NCI-H1417 treated with DMSO at 0.1 percent for 48 hours (cell line): ENCODE measurements at places on chromosomes 2 and 18.

GRCh38 chr2:37982147-37982582 is 57.1 kb downstream of the RMDN2 start:
- no peak for DNase-seq

DNA sequence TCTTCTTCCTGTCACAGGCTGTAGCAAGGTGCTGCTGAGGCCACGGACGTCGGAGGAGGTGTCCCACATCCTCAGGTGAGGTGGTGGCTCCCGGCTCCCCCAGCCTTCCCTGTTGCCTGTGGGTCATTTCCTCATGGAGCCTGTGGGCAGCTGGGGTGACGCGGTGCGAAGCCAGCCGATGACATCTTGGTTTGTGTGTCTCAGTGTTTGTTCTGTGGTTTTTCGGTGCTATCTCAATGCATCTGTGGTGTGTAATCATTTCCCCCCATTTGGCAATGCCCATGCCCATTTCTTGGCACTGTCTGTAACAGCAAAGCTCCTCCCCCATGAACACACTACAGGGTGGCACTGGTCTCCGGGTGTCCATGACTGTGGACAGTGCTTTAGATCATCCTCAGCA is 6.6 kb downstream of the D2HGDH start:
- no peak for DNase-seq

GRCh38 chr2:101400506-101401325 is 13.4 kb upstream of the CREG2 start:
- no peak for DNase-seq

DNA sequence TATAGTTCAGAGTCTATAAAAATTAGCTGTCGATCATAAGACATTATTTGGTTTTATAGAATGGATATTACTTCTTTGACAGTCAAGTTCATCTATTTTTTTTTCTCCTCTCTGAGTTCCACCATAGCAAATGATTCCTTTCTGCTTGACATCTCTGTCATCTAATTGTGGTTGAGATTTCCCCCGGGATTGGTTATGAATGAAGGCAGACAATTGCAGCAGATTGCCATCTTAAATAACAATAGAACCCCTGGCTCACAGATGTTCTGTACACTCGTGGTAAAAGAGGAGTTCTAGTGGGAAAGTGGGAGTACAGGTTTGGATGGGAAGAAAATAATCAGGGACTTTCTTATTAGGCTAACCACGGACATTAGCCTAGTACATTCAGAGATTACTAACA is 292.1 kb upstream of the NRXN1 start:
- DNase-seq, result no peak

DNA sequence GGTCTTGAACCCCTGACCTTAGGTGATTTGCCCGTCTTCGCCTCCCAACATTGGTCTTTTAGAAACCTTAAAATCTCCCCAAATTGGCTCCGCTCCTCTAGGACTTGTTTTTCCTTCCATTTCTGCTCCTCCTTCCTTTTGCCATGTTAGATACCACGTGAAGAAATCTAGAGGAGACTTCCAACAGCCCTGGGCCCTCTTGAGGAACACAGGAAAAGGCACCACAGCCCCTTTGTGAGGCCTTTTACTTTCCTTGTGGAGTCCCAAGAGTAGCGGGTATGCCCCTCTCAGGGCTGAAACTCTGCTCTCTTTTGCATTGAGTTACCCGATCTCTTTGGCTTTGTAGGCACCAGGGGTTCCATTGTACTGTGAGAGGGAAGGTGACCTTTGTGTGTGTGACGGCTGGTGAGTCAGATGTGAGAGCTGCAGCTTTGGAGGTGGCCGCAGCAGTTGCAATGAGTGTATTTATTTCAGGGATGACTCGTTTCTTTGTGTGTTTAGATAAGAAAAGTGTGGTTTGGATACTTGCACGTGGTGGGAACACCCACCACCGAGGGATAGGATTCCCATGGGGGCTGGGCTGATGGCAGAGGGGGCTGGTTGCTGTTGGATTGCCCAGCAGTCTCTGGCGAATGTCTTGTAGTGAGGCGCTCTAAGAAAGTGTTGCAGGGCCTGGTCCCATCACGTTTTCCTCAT is 218.4 kb upstream of the HS6ST1 start:
- DNase-seq, result no peak

- no peak for DNase-seq
These were observed 66.8 kb downstream of the GBX2 start for GRCh38 chr2:236101311-236101950.

GRCh38 chr2:161570424-161571050 is 53.7 kb upstream of the SLC4A10 start:
- DNase-seq, result no peak

GRCh38 chr2:173815772-173816171 is 149.4 kb downstream of the SP3 start:
- no peak for DNase-seq

DNA sequence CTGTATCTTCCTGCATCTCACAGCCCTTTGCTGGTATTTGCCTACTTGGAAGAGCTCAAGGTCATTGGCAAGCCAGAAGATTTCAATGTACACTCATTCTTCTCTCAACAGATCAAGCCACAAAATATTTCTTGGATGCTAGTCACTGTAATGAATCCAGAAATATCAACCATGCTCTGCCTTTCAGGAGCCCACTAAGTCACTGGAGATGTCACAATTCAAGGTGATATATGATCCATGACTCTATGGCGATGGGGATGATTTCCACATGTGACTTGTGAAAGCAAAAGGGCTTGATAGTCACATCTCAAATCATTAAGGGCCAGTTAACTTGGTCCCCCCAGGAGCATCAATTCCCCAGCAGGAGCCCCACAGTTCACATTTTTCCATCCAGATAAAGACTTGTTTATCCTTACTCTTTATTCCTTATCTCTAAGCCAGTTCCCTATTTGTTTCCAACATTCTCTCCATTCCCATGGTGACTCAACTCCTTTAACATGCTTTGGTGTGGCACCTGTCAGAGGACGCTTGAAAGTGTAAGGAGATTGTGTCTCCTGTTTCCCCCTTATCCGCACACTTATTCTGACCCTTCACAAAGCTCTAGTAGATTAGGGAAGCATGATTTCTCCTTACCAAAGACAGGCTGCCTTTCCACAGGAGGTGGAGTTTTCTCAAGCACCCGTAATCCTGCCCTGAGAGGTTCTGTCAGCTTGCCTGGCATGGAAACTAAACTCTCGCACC is 15.8 kb downstream of the PKDCC start:
- no peak for DNase-seq

- DNase-seq, result no peak
These were observed 31.4 kb downstream of the INO80C start for GRCh38 chr18:35466334-35466733.

DNA sequence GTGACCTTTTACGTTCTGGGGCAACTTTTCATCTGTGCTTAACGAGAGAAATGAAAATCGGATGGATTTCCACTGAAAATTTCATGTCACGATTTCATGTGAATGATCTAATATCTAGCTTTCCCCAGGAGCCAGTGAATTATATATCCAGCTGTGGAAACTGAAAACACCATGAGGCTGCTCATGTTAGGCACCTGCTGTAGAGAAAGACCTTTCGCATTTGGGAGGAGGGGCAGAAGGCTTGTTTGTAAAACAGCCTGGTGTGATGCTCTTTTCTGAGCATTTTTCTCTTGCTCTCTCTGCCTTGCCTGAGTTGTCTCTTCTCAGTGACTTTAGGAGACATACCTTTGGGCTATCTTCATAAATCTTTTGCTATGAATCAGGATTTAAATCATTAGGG is 84.6 kb upstream of the CYP1B1 start:
- no peak for DNase-seq

DNA sequence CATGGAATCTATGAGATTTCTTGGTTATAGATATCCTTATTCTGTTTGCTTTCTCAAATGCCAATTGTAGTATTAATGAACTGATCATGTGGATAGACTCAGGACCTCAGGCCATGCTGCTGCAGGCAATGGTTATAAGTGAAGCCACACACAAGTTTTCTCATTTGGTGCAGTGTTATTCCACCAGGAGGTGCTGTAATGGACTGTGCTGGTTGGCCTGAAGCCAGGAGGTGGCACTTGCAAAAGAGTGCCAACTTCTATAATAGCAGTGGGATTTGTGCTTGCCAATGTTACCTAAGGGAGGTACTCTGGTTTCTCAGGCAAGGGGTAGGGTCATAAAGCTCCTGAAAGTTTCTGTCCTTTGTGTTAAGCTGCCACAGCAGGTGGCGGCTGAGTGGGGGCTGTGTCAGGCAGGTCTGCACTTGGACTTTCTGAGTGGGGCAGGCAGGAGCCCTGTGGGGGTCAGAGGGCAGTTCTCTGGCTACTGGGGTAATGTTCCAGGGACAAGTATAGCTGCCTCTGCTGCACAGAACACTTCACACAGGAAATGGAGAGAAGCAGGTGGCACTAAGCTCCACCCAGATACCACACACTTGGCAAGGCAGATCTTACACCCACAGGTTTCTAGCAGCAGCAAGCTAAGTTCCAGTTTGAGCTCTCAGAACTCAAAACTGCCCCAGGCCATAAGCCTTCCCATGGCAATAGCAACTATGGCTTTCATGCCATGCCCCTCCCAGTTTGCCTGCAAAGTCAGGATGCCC is 352.6 kb upstream of the CWC22 start:
- DNase-seq, result no peak

- DNase-seq, result no peak
These were observed 11.6 kb downstream of the CROCC2 start for GRCh38 chr2:240917684-240918257.

DNA sequence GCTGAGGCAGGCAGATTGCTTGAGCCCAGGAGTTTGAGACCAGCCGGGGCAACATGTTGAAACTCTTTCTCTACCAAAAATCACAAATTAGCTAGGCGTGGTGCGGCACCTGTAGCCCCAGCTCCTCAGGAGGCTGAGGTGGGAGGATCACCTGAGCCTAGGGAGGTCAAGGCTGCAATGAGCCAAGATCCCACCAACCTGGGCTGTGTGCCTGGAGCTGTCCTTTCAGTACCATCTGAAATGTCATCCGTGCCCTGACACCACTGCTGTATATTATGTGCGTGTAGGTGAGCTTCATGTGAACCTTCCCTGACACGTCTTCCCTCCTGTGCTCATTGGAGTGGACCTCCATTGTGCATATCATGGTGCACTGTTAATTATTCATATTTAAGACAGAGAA is 84.8 kb upstream of the HNRNPA3 start:
- DNase-seq, result no peak

DNA sequence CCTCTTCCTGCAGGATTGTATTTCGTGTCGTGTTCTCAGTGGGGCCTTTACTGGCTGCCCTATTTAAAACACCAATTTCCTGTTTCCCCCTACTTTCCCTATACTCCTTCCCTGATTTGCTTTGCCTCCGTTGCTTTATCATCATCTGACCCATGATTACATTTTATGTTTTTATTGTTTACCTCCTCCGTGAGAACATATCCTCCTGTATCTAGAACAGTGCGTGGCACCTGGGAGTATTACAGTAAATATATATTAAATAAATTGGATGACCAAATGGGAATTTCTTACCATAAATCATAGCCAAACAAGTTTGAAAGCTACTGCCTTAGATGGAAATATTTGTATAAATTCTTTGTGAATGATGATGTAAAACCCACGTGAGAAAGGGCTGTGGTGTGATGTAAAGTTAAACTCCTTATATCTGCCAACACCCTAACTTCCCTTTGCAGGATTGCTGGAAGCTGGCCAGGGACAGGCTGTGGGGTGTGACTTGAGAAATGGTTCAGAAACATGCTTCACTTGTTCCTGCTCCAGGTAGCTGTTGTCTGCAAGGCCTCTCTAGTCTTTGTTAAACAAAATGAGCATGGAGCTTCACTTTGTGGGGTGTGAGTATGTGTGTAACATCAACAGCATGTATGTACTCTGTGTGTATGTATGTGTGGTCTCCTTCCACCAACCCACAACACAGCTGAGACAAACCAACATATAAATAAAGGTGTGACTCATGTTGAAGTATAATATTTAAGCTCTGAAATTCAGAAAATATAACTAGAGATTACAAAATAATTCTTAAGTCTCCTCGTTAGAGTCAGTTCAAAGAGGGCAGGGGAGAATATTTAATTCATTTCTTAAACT is 40.3 kb downstream of the LHCGR start:
- no peak for DNase-seq

GRCh38 chr2:10530607-10531239 is 82.6 kb upstream of the ODC1 start:
- no peak for DNase-seq
